Mucosa of gallbladder (tissue), 1 donor: ENCODE measurements at places on chromosomes 11 and 22.

DNA sequence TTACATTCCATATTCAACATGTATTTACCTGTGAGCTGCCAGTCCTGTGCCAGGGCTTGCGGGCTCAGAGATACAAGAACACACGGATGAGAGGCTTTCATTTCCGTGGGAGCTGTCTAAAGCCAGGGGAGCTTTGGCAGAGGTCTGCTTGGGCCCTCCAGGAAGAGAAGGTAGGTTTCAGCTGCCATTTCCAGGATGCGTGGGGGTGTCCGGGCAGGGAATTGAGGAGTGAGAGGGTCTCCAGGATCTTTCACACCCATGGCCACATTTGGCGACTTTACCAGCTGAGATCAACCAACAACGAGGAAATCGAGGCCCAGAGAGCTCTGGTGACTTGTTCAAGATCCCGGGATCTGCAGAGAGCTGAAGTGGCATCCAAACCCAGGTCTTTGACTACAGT is 119.6 kb downstream of the BUD13 start:
- DNase-seq: no peak

DNA sequence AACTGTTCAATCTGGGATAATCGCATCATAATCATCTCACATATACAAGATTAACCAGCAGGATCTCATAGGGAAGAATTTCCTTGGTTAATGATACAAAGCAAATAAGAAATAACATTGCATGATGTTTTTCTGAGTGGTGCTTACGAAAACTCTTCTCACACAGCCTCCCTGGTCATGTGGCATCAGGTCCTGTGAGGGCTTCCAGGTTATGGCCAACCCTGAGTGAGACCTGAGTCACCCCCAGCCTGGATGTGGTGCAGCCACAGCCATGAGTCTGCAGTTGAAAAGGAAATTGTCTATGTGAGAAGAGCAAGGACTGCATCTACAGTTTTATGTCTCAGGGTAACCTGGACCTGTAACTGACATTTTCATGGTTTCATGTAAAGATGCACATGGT is 90.5 kb upstream of the XKR3 start:
- DNase-seq: no peak

- no peak for DNase-seq
Observed at GRCh38 chr22:39925909-39926679, 25.2 kb downstream of the GRAP2 start.

- DNase-seq: no peak
Observed at GRCh38 chr11:127471662-127472061, 471.1 kb upstream of the KIRREL3 start.
